ENCODE measurements at places on chromosomes 7 and 10.

- DNase-seq: no peak
Observed at GRCh38 chr7:120856621-120857352, 1.2 kb downstream of the TSPAN12 start.

DNA sequence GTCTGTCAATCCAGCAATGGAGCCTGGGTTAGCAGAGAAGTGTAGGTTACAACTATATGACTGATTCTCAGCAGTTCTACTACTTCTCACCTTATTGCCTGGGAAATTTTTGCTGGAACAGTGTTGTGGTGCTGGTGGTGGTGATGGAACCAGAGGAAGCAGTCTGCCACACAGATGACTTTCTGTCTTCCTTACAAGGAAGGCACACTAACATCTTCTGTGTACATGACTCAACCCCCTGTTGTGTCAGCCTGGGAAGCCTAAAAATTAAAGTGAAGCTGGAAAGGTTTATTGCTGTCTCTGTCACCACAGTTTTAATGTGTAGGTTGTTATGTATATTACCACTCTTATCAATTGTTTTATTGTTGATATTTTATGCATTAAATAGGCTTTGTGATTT, 40.3 kb downstream of the ANKRD7 start:
- DNase-seq: no peak

GRCh38 chr7:27374958-27375841, 132.6 kb downstream of the EVX1 start:
- DNase-seq: no peak

GRCh38 chr10:47285381-47286115, 14.4 kb upstream of the GDF10 start:
- DNase-seq: no peak

DNA sequence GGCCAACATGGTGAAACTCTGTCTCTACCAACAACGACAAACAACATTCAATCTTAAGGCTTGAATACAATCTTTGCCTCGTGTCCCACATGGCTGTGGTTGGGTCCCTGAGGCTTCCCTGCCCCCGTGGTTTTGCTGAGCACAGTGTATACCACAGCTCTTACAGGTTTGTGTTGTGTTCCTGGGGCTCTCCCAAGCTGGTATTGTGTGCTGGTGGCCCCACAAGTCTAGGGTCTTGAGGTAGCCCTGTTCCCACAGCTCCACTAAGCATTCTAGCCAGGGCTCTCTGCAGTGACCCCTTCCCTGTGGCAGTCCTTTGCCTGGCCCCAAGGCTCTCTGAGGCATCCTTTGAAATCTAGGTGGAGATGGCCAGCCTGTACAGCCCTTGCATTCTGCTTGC, 68.0 kb upstream of the CCNY start:
- no peak for DNase-seq

All from activated naive CD4-positive, alpha-beta T cell (primary cell).